ENCODE measurements at places on chromosomes 6 and 20.

GRCh38 chr20:50020288-50020687 lies 37.5 kb downstream of the SNAI1 start:
- no peak for DNase-seq

GRCh38 chr20:34643928-34644327 lies 33.0 kb downstream of the PIGU start:
- no peak for DNase-seq

DNA sequence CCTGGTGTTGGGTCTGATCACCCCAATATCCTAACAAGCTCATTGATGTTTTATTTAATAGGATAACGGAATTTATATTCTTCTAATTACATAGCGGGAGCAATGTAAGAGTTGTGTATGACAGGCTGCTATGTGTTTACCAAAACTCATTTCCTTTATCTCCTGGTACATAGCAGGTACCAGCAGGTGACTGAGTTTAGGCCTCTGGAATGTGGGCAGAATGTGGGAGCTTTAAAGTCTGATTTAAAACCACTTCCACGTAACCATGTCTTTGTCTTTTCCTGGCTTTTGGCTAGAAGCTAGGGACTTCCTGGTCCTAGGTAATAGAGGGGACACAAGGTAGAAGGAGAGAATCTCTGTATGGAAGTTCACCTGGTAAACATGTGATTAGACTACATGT lies 504.6 kb upstream of the SYNCRIP start:
- DNase-seq = no peak

DNA sequence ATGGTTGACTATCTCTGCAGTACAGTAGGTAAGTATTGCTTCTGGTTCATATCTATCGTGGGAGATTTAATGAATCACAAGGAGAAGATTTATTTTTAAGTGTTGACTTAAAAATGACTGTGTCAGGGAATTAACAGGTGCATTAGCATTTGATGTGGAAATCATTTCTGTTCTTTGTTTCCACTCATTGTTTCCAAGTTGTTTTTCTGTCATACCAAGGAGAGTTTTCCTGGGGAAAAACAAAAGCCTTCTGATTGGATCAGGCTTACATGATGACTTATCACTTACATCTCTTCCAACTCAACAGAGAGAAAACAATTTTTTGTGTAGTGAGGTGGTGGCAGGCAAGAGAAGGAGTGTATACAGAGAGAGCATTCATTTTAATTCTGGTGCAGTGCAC lies 686.4 kb downstream of the HTR1B start:
- no peak for DNase-seq

DNA sequence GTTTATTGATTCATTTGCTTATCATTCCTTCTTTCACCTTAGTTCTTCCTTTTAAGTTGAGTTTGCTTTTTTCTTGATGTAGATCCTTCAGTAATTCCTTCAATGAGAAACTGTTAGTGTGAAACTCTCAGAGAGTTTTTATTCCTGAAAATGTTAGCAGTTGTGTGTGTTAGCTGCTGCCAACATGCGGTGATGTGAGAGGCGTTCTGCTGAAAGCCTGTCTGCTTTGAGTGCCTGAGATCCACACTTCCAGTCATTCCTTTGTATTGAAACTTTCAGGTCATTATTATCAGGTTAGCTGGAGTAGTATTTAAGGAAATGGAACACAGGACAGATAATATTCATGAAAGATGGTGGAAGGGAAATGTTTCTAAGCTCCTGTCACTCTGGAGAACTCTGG lies 70.0 kb upstream of the SUPT3H start:
- no peak for DNase-seq

GRCh38 chr20:41174782-41175181 lies 37.4 kb downstream of the PLCG1 start:
- DNase-seq = peak; percentile 43

GRCh38 chr6:79586548-79586947 lies 44.6 kb upstream of the SH3BGRL2 start:
- DNase-seq = no peak

DNA sequence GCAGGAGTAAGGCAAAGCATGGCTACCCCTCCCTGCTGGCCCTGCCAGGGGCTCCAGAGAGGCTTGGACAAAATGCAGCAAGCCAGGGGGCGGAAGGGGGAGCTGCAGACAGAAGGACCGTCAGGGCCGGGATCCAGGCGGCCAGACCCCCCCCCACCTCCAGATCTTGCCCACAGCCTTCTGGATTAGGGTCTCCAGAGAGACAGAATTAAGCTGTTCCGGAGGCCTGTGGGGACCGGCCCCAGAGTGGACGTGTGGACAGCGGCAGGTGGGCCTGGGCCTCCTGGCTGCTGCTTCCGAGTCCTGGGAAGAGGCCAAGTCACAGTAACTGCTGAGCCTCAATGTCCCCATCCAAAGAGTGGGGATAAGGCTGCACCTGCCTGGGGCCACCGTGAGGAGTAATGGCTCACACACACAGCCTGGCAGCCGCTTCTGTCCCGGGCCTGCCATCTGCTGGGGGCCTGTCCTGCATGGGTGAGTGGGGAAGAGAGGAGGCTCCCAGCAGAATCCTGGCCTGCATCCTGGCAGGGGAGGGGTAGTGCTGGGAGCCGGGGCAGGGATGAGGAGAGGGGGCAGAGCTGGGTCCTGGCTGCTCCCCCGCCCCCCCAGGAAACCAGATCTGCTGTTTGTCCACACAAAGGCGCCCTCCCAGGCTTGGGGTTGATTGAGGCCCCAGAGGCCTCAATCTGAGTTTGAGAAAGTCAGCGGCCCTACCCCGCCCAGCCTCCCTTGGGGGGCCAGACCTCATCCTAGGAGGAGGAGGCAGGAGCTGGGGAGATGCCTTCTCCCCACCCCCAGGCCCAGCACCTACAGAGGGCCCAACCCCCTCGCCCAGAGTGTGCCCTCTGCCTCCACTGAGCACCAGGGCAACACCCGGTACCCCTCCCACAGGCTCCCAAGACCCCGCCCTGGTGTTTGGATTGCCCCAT lies 3.9 kb downstream of the LAMA5 start:
- no peak for DNase-seq

DNA sequence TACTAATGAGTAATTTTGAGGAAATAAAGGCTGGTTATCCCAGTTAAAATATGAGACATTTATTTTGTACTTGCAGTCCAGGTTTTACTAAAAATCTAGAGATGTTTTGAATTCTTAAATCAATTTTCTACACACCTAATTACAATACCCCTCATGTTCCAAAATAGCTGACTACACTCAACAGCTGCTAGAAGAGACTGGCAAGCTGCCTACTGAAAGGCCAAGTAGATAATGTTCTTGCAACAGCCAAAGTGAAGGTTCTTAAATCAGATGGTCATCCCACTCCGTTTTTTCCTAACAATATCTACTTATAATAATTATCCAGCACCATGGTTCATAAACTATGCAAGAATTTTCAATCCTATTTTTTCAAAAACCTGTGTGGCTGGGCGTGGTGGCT lies 69.0 kb downstream of the DTNBP1 start:
- DNase-seq = no peak

DNA sequence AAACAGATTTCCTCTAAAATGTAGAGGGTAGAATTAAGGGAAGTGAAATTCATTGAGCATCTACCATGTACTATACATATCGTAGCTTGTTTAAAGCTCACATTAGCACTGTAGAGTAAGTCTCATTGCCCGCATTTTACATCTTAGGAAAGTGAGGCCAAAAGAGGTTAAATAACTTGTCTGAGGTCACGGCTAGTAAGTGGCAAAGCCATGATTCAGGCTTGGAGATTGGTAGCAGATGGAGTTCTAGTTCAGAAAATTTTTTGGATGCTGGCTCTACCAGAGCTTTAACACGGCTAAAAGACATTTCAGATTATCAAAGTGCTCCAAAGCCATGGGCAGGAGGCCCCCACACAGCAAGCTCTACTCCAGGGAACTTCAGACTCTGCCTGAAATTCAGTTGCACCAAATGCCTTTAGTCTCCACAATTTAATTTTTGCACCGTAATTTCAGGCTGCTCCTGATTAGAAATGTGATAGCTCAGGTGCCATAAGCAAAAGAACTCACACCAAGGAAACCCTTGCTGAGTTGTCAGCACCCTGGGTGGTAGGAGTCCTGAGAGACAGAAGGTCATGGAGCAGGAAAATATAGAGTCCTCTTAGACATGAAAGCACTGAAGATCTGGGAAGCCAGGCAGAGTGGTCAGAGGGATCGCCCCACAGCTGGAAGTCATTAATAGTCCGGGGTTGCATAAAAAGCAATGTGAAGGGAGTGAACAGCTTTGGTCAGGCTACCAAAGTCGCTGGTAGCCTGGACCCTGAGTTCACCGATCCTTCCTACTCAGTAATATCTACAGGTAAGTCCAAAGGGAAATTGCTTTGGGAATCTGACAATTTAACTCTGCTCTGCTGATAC lies 55.2 kb upstream of the ASIP start:
- DNase-seq = no peak

DNA sequence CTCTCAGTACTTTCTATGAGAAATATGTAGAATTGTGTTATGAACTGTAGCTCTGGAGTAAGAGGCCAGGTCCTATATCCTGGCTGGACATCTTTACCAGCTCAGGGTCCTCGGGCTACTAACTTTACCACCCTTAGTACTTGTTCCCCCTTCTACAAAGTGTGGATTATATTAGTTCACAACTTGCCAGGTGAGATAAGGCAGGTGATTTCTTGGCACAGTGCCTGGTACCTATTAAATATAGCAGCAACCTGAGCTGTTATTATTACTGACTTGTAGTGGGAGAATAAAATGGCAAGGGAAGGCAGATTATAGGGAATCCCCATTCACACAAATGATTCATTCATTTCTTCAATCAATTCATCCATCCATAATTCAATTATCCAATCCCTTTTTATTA lies 150.1 kb downstream of the DOK5 start:
- no peak for DNase-seq

- DNase-seq = no peak
Measured at GRCh38 chr6:168563656-168564055, 122.7 kb downstream of the SMOC2 start.

GRCh38 chr6:82624251-82624650 lies 260.6 kb downstream of the TPBG start:
- DNase-seq = no peak

- DNase-seq = peak; percentile 34
Measured at GRCh38 chr6:158517581-158517980, 42.3 kb upstream of the TMEM181 start.

DNA sequence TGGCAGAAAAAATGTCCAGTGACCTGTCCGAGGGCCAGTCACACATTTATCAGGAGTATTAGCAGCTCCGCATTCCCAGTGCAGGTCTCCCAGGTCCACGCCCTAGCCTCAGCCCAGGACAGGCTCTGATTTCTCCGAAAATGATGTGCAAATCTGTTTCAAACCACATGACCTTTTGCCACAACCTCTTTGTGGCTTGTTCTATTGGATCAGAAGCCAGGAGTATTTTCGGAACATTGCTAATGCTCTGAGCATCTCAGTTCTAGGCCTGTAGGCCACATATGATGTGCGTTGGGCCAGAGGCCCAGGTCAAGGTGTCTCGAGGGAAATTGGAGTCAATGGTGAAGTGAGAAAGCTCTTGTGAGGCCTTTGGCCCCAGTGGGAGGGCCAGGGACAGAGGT lies 40.4 kb downstream of the SNX5 start:
- no peak for DNase-seq

DNA sequence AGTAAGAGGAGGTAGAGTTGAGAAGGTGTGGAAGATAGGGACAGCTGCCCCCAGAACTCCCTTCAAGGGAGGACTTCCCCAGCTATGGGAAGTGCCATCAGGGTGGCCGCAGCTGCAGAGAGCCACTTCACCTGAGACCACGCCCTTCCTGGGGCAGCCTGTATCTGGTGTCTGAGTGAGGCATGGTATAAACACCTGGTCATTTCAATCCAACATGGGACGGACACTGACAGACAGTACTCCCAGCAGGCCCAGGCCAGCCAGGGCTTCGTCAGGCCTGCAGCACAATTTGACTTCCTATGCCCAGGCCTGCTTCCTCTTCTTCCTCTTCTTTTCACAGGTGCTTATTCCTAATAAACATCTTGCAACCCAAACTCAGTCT lies 4.5 kb downstream of the SOX12 start:
- DNase-seq = no peak

- no peak for DNase-seq
Measured at GRCh38 chr20:20211274-20211987, 156.5 kb upstream of the INSM1 start.

DNA sequence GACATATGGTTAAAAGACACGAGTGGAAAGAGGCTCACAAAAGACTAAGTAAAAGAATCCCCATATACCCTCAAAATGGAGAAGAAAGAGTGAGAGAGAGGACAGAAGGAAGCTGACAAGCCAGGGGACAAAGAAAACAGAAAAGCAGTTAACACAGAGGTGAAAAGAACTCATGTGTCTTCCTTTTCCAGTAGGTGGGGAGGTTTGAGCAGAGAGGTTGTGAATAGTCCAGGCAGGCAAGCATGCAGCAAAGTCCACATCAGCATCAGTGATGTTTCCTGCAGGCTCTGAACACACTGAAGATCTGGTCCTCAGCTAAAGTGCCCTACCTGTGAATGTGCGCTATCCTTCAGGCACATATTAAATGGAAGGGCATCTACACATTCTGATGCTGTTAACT lies 196.5 kb upstream of the IRAK1BP1 start:
- no peak for DNase-seq

DNA sequence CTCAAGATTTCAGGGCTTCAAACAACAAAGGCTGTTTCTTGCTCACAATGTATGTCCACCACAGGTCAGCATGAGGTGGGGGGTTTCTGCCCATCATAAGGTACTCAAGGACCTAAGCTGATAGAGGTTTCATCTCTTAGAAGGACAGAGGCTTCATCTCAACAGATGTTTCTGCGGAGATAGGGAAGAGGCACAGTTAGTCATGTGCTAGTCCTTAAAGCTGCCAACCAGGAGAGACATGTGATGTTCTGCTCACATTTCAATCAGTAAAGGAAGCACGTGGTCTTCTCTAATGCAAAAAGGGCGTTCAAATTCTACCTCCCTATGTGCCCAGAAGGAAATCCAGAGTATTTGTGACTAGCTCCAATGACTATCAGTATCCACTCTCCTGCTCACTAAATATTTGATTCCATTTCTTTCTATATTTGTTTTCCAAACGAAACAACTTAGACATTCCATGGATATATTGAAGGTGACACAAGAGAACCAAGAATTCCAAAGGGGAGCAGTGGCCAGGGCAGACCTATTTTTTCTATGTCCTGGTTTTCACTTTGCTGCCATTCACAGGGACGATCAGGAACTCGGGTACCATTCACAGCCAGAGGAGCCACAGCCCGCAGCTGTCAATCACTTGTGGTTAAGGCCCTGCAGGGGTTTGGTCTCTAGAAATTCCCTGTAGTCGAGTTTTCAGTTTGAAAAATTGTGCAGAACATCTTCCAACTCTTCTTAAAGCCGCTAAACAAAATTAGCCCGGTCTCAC lies 173.2 kb upstream of the FOXA2 start:
- DNase-seq = no peak

GRCh38 chr6:3251462-3252314 lies 7.1 kb upstream of the PSMG4 start:
- peak; percentile 87 for DNase-seq

DNA sequence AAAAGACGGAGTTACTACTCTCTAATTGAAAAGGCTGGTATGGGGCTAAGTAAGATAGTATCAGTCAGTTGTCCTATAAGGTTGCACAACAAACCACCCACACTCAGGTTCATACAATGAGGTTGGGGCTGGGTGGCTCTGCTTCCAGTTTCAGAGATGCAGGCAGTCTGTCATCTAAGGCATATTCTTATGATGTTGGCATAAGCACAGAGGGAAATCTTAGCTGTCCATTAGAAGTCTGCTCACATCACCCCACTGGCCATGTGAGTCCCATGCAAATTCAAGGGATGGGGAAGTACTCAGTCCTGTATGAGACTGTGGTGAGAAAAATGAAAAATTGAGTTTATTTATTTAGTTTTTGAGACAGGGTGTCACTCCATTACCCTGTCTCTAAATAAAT lies 118.6 kb downstream of the LAMP5 start:
- DNase-seq = no peak

- DNase-seq = no peak
Measured at GRCh38 chr6:52519618-52520017, 57.2 kb downstream of the TRAM2 start.

All from CD8-positive, alpha-beta T cell (primary cell).